ENCODE measurements at places on chromosomes 12 and 14.

- no peak for DNase-seq
Observed at GRCh38 chr14:38948171-38948570, 154.9 kb downstream of the SEC23A start.

- DNase-seq, result no peak
Observed at GRCh38 chr14:72568296-72568992, 325.5 kb downstream of the DPF3 start.

- no peak for DNase-seq
Observed at GRCh38 chr12:50314636-50315312, 31.5 kb upstream of the LIMA1 start.

DNA sequence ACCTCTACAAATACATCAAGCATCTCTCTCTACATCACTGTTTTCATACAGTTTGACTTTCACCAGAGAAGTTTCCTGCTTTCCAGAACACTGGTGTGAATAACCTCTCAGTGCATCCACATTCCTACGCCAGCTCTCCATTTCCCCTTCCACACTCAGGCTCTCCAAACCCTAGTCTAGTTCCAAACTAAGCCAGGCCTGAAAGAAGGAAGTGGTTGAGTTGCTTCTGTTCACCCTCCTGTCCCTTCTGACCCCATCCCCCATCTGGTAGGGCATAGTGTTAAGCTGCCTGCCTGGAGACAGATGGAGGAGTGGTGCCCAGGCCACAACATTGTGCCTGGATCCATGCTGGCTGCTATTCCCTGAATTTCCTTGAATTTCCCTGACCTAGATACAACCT, 132.4 kb downstream of the GPR65 start:
- no peak for DNase-seq

DNA sequence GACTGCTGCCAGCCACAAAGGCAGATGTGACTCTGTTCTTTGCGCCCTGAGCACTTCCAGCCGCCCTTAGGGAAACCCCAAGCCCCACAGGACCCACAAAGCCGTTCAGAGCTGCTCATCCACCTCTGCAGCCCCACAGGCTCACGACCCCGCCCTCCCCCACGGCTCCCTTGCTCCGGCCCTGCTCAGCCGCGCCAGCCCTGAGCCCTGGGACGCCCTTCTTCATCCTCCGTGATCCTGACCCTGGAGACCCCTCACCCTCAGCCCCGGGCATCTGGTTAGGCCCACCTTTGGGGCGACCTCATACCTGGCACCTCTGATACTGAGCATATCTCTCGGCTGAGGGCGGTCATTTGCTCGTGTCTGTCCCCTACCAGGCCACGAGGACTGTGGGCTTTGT, 125.8 kb upstream of the EVL start:
- DNase-seq, result no peak

- no peak for DNase-seq
Observed at GRCh38 chr12:111753144-111753881, 13.4 kb upstream of the ALDH2 start.

DNA sequence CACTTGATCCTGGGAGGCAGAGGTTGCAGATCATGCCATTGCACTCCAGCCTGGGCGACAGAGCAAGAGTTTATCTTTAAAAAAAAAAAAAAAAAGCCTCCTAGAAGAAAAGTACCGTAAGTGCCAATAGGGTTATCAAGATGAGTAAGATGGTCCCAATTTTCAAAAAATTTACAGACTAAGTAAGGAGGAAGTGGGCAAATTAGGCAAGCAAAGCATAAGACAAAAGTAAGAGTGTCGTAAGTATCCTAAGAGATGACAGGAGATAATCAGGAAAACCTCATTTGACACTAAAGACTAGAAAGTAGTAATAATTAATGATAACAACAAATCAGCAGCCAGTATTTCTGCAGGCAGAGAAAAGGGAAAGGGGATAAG, 12.2 kb downstream of the PYM1 start:
- no peak for DNase-seq

DNA sequence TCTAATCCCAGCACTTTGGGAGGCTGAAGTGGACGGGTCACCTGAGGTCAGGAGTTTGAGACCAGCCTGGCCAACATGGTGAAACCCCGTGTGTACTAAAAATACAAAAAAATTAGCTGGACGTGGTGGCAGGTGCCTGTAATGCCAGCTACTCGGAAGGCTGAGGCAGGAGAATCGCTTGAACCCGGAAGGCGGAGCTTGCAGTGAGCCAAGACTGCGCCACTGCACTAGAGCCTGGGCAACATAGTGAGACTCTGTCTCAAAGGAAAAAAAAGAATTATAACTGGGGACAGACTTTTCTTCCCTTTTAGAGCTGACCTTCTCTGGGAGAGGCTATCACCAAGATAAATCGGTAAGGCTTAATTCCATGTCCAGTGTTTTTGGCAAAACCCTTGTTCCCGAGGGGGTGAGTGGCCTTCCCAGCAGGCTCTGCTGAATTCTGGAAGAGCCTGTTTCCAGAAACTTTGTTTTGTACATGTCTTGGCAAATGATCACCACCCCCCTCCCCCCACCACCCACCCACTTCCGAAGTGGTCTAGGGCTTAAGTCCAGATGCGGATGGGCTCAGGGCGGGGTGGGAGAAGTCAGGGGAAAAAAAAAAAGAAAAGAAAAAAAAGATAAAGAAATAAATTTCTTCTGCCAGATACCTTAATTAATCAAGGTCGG, 32.3 kb upstream of the DEGS2 start:
- no peak for DNase-seq

DNA sequence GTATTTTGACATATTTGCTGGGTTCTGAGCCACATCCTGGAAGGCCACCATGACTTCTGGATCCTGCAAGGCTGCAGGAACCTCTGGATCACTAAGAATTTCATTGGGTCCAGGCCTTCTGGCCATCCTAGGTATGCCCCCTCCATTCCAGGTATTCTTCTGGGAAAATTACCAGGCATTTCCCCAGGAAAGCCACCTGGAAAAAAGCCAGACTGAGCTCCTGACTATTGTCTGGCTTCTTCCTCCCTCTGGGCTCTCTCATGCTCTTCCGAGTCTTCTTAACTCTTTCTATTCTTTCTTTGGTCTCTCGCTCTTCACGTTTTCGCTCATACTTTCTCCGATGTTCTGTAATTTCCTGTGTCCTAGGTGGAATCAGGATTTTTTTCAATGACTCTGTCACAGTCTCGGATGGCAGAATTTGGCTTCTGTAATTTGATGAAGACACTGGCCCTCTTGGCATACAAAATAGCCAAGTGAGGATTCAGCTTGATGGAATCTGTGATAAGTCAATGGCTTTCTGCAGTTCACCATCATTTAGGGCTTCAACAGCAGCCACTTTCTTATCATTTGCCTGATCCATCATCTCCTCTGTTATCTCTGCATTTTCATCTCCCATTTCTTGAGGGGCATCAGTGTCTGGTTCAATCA, 42.6 kb downstream of the ATP23 start:
- DNase-seq, result no peak

- no peak for DNase-seq
Observed at GRCh38 chr12:69779928-69780327, 41.3 kb downstream of the RAB3IP start.

DNA sequence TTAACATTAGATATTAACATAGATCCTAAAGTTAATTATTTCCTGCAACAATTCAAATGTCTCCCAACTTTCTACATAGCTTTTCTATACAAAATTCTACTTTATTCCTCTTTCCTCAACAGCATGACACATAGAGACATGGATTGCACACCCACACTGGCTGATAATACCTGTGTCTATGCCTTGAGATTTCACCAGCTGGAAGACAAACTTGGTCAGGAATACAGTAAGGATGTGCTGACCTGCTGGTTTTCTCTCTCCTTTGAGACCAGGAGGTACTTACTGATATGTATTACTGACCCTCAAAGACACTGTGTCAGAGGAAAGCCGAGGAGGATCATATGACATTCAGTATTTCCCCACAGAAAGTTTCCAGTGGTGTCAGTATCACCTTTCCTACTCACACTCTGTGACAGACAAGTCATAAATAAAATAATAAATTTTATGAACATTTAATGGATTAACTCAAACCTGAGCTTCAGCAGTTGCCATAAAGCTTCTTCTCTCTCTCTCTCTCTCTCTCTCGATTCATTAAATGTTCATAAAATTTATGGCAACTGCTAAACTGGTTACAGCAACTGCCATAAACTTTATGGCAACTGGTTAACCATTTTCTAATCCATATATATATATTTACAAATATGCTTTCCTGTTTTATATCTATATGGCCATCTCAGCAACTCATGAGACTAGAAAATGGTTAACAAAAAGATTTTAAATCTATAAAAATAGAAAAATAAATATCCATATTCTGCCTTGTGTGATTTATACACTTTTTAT, 22.7 kb downstream of the EIF2S3B start:
- no peak for DNase-seq

GRCh38 chr14:67371247-67372148, 11.4 kb downstream of the EIF2S1 start:
- DNase-seq, result no peak

GRCh38 chr12:93846936-93847516, 169.9 kb downstream of the CRADD start:
- DNase-seq, result no peak

DNA sequence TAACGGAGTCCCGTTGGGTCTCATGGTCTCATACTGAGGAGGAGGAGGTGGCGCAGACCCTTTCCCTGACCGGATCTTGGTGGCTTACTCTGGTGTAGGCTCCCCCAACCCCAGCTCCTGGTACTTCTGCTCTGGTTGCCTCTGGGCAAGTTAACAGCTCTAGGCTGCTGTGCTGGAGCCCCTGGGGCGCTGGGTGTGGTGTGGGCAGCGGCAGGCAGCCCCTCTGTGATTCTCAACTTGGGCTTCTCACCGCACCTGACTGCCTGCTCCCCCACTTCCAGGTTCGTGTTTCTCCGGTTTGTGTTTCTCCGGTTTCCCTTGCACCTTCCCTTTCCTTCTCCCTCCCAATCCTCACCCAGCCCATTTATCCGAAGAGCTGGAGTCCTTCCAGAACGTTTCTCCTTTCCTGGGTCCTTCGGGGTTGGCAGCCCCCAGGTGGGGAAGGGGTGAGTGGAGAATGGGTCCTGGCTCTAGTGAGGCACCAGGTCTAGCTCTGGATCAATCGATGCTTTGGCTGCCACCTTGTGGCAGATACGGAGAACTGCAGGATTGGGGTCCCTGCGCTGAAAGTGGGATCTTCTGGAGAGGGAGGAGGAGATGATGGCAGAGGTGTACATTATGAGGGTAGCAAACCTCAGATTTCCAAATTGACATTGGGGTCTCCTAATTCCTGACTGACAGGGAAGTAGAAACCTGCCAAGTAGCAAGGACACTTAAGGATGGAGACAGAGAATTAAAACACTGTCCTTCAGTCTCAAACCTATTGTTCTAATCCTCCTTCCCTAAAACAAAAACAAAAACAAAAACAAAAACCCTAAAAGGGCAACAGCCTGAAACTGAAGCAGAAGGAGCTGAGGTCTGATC, 8.3 kb downstream of the CISTR start:
- peak; percentile 62 for DNase-seq

DNA sequence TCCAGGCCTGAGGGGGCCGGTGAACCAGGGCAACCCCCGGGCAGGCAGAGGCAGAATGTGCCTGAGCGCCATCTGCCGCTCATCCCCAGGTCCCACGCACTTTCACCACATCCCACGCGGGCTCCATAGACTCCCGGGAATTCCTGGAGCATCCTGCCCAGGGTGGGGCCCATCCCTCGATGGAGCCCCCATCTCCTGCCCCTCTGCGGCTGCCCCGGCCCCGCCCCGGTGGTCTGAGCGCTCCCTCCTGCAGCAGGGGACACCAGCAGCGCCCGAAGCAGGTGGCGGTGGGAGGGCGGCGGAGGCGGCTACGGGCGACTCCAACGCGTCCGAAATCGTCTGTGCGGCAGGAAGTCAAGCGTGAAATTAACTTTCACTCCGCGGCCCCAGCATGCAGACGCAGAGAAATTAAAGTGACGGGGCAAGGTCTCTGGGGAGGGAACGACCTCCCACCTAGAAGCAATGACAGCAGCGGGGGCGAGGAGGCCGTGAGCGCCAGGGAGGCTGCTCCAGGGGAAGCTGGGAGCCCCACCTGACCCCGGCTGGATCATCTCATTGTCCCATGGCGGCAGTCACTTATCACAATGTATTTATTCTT, 122.2 kb downstream of the NCOR2 start:
- DNase-seq, result no peak

- DNase-seq, result no peak
Observed at GRCh38 chr12:1474041-1474573, 120.3 kb downstream of the FBXL14 start.

- DNase-seq, result no peak
Observed at GRCh38 chr12:68350753-68351152, 18.6 kb upstream of the MDM1 start.

DNA sequence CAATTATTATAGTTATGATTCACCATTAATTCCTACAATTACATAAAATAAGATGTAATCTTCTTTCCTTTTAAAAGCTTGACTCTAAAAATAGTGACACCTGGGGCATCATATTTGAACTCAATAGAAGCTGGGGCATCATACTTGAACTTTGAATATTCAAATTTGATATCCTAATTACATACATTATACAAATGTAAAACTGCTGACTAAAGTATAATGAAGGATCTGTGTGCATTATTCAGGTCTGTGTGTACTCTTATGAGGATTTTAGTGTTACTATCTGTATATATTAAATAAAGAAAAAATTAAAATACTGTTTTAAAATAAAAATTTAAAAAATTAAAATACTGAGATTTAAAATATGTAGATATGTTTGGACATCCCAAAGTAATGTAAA, 696.9 kb upstream of the FBXO33 start:
- no peak for DNase-seq

DNA sequence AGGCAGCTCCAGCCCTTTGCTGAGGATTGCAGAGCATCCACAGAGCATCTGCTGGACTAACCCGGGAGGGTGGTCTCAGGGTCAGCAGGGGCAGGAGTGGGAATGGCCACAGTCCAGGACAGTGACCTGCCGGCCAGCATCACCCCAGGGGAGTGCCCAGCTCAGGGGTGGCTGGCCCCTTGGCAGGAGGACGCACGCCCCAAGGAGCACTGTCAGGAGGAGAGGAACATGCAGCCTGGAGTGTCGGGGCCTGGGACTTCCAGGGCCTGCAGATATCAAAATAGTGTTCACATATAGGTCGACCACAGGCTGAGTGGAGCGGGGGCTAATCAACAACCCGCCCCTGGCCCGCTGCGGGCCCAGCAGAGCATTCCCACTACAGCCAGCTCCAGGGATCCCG, 33.2 kb upstream of the TEX22 start:
- no peak for DNase-seq

- no peak for DNase-seq
Observed at GRCh38 chr12:92628476-92628875, 74.3 kb upstream of the PLEKHG7 start.

GRCh38 chr14:104404922-104405321, 174.6 kb upstream of the C14orf180 start:
- no peak for DNase-seq

Measured in CD4-positive, alpha-beta T cell treated with Interleukin-6 at 100 ng/mL for 8 hours (primary cell).